ENCODE measurements at places on chromosomes 4 and X.
A peak's percentile ranks its signal among the peaks of the same experiment; 100 is the strongest.

- no peak for DNase-seq
Observed at GRCh38 chr4:37876156-37876555, 14.7 kb upstream of the TBC1D1 start.

DNA sequence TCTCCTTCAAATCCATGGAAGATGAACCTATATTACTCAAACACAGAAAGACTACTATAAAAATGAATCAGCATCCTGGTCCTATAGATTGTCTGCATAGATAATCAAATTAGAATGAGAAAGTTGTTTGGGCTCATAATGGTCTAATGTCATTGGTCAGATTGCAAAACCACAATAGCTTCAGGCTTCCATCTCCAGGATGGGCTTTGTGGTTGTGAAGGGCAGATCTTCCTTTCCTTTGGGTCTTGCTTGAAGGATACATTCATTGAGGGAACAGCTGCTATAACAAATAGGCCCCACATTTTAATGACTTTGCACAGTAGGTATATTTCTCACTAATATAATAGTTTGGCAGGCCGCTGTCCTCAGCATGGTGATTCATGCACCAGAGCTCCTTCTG lies 94.3 kb downstream of the REPS2 start:
- DNase-seq = no peak

GRCh38 chr4:185082561-185082960 lies 60.5 kb upstream of the SLC25A4 start:
- DNase-seq = no peak

DNA sequence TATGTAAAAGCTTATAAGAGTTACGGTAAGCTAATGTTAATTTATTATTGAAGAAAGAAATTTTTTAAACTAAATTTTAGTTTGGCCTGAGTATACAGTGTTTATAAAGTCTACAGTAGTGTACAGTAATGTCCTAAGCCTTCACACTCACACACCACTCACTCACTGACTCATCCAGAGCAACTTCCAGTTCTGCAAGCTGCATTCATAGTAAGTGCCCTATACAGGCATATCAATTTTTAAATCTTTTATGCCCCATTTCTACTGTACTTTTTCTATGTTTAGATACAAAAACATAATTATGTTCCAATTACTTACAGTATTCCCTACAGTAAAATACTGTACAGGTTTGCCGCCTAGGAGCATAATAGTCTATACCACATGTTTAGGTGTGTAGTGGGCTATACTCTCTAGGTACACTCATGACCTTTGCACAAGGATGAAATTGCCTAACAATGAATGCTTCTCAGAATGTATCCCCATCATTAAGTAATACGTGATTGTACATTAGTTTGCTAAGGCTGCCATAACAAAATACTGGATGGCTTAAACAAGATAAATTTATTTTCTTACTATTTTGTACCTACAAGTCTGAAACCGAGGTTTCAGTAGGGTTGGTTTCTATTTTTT lies 333.8 kb upstream of the PCDH7 start:
- DNase-seq = no peak

GRCh38 chr4:110367156-110367555 lies 108.8 kb upstream of the ENPEP start:
- no peak for DNase-seq

- no peak for DNase-seq
Observed at GRCh38 chr4:11691236-11691635, 262.5 kb upstream of the HS3ST1 start.

DNA sequence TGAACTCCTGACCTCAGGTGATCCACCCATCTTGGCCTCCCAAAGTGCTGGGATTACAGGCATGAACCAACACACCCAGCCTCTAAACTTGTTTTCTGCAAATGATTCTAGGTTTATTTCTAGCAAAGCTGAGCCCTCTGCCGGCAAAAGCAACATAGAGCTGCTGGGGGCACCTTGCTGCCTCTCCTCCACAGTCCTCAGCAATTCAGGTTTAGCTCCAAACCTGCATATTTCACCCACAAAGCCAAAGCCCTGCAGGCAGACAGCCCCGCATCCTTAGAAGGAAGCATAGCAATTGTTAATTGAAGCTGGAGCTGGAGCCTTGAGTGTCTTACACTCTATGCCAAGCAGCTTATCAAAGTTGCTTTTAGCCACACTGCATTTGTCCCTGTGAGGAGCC lies 24.9 kb upstream of the OCIAD2 start:
- no peak for DNase-seq

DNA sequence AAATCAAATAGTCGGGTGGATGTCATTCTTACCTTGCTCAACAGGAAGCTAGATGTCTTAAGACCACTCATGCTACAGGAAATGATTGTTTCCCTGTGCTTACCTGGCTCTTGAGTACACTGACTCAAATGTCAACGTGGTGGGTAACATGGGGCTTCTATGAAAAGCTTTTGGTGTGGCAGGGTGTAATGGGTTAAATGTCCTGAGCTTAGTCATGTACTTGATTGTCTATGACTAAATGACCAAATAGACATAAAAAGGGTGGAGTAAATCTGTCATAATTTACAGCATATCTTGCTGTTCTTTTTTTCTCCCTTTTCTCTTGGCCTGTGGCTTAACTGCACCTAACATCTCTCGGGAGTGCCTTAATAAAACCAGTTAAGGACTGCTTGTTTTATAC lies 44.9 kb downstream of the CCNG2 start:
- DNase-seq = no peak

GRCh38 chr4:74437866-74438265 lies 7.1 kb upstream of the AREG start:
- DNase-seq = no peak

DNA sequence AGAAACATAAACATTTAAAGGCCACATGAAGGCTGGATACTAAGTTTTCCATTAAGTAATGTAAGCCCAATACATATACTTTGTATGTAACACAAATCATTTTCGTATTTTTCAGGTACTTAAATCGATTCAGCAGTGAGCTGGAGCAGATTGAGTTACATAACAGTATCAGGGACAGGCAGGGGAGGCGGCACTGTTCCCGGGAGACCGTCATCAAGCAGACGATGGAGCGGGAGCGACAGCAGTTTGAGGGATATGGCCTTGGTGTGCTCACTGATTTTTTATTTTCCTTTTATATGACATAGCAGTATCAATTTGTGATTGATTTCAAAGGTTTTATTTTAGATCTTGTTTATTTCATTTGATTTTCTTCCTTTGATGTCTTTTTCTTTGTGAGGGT lies 20.7 kb downstream of the TMA16 start:
- no peak for DNase-seq

DNA sequence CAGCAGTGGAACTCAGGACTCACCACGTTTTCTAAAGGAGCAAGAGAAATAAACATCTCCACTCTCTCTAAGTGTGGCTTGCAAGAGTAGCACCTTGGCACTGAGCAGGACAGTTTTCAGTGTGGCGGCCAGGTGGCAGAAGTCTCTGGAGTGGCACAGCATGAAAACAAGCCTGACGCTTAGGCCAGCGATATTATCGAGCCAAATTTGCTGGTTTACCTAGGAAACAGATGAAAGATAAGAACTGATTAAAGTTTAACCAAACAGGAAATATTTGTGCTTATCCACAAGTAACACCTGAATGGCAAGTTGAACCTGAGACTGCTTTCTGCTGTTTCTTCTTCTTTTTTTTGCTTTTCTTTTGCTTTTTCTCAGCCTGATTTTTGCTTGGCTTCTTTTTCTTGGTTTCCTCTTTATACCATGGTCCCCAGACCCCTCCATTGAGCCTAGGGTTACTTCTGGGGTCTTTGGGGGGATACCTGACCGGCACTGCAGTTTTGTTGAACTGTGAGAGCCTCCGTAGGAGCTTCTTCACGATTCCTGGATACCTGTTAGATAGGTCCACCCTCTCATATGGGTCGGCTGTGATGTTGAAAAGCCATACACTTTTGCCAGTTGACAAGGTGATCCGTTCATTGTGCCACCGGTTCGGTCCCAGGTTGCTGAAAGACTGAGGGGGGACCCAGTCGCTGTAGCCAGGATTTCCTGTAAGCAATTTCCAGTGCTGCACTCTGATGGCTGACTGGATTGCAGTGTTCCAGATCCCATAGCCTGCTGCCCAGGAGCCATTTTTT lies 77.3 kb downstream of the ARSJ start:
- peak; percentile 17 for DNase-seq

GRCh38 chr4:65911720-65912119 lies 241.4 kb upstream of the EPHA5 start:
- no peak for DNase-seq

- DNase-seq = no peak
Observed at GRCh38 chr4:129883996-129884395, 788.0 kb downstream of the C4orf33 start.

GRCh38 chr4:118586357-118586790 lies 98.8 kb upstream of the METTL14 start:
- no peak for DNase-seq

DNA sequence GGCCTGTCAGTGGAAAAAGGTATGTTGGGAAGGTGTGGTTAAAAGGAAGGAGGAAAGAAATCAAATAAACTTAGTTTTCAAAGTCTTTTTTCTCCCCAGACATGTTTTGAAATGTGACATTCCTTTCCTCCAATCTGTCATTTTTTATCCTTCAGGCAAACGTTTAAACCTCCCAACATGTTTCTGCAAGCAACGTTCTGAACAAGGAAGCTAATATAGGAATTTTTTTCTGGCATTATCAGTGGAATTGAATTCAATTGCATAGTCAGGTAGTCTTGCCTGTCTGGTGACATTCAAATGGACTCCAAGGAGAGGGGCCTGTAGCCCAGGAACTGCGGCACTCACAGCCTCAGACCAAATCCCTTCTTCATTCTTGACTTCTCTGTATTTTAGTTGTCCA lies 30.0 kb upstream of the RASSF6 start:
- no peak for DNase-seq
